ENCODE measurements at places on chromosomes 1 and 21. TPM values are rescaled to one million over a fixed set of nuclear protein-coding genes. Genes with fewer than 3 reads are reported as not detected.

- no peak for DNase-seq
These were observed 10.8 kb downstream of the CCDC17 start for GRCh38 chr1:45612941-45613579.

- no peak for DNase-seq
These were observed 24.6 kb downstream of the ECE1 start for GRCh38 chr1:21265644-21266043.

The TCEA3 gene
- polyA plus RNA-seq, result 51.8 TPM

The CNR2 gene
- polyA plus RNA-seq, result 0.12 TPM

DNA sequence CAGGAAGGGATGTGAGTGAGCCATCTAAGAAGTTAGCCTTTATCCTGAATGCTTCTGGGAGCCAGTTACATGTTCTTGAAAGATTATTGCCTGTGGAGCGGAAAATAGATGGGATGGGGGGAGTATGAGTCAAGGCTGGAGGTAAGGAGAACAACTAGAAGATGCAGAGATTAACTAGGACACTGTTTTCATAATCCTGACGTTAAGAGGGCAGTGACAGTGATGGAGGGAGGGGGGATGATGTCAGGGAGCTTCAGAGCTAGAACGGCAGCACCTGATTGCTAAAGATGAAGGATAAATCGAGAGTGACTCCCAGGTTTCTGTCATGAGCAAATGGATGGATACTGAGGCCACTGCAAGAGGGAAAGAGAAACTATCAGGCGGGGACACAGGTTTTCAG is 10.0 kb upstream of the RCSD1 start:
- no peak for DNase-seq

GRCh38 chr1:157915859-157916258 is 74.3 kb upstream of the CD5L start:
- no peak for DNase-seq

GRCh38 chr1:210978316-210978973 is 155.5 kb downstream of the KCNH1 start:
- DNase-seq, result no peak

Data from renal pelvis (tissue), 12 donors.